HFFc6 (cell line): ENCODE measurements at places on chromosomes 16 and 17.

DNA sequence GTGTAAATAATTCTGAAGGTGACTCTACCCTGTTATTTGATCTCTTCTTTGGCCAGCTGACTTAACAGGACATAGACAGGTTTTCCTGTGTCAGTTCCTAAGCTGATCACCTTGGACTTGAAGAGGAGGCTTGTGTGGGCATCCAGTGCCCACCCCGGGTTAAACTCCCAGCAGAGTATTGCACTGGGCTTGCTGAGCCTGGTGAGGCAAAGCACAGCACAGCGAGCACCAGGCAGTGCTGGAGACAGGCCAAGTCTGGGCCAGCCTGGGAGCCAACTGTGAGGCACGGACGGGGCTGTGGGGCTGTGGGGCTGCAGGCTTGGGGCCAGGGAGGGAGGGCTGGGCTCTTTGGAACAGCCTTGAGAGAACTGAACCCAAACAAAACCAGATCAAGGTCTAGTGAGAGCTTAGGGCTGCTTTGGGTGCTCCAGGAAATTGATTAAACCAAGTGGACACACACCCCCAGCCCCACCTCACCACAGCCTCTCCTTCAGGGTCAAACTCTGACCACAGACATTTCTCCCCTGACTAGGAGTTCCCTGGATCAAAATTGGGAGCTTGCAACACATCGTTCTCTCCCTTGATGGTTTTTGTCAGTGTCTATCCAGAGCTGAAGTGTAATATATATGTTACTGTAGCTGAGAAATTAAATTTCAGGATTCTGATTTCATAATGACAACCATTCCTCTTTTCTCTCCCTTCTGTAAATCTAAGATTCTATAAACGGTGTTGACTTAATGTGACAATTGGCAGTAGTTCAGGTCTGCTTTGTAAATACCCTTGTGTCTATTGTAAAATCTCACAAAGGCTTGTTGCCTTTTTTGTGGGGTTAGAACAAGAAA, 5.1 kb downstream of the STH start:
- no peak for DNase-seq

GRCh38 chr17:43540821-43541674, 5.1 kb downstream of the ETV4 start:
- no peak for DNase-seq

DNA sequence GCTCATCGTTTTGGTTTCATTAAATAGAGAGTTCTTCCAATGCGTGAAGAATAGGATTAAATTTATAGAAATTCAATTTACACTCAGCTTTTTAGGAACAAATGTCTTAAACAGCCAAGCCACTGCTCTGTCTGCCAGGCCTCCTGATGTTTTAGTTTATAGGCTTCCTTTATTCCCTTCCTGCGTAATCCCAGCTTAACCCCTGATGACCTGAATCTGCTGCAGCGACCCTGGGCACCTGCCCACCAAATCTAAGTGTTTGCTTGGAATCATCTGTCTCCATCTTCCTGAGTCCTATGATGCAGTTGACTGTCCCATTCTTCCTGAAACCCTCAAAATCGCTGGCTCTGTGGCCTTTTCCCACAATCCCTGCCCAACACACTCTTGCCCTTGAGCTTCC, 179.9 kb downstream of the GSG1L start:
- no peak for DNase-seq

- DNase-seq, result no peak
These were observed 12.6 kb upstream of the CEP20 start for GRCh38 chr16:15900901-15901500.

- DNase-seq, result no peak
These were observed 219.7 kb downstream of the GSG1L start for GRCh38 chr16:27843800-27844199.

DNA sequence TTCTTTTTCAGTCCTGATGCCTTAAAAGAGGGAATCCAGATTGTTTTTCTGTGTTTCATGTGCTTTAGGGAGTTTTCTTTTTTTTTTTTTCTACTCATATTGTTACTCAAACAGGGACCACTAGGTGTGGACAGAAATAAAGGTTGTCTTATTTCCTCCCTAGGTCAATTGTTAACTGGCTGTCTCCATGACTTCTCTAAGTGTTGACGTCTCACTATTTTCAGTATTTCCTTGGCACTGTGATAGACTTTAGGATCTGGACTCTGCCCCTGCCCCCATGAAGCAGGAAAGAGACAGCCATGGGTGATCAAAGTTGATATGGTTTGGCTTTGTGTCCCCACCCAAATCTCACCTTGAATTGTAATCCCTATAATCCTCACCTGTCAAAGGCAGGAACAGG, 73.7 kb downstream of the AKAP1 start:
- DNase-seq, result no peak

DNA sequence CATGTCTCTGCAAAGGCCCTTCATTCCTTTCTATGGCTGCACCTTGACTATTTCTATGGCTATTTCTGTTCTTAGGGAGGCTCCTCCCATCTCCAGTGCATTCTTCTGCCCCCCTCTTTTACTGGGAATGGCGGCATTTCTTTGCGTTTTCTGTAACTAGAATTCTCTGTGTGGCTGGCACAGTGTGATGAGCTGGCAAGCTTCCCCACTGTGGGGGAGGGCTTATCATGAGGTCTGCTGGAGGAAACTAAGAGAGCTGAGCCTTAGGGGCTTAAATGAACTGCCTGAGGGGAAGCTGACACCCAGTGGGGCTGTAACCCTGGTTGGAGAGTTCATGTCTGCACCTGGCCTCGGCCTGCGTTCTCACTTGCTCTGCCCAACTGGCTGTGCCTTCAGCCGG, 1.5 kb upstream of the CARD14 start:
- no peak for DNase-seq

DNA sequence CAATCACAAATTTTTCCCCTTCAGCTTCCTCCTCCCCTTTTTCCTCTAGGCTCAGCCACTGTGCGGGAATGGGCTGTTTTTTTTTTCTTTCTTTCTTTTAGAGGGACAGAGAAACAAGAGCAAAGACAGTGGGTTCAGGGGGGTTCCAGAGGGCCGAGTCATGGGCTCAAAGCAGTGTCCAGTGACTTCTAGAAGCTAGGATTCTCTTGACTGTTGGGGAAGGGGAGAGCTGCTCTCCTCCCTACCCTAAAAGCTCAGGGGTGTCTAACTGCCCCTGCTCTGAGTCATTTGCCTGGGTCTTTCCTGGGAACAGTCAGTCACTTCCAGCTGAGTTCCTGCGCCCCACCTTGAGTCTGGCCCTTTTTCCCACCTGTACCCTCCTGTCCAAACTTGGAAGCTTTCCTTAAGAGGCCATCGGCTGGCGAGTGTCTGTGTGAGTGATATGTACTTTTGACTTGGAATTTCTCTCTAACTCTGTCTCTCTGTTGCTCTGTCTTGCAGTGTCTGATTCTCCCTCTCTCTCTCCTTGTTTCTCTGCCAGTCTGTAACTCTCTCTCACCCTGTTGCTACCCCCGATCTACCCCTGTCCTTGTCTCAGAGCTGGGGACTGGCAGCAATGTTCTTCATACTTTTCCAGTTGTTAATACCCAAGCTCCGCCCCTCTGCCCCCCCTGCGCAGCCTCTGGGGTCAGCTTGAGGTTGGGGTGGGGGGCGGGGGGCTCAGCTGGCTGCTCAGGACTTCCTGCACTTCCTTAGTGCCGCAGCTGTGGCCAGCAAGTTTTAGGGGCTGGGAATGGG, 2.4 kb downstream of the THRA start:
- DNase-seq, result peak; percentile 43

- no peak for DNase-seq
These were observed 22.0 kb downstream of the UBN1 start for GRCh38 chr16:4869147-4869805.

GRCh38 chr16:85677383-85677967, 11.3 kb downstream of the GINS2 start:
- DNase-seq, result no peak

- DNase-seq, result no peak
These were observed 32.5 kb downstream of the HOXB1 start for GRCh38 chr17:48498164-48498850.

GRCh38 chr17:74879308-74879707, 6.5 kb upstream of the FDXR start:
- no peak for DNase-seq

DNA sequence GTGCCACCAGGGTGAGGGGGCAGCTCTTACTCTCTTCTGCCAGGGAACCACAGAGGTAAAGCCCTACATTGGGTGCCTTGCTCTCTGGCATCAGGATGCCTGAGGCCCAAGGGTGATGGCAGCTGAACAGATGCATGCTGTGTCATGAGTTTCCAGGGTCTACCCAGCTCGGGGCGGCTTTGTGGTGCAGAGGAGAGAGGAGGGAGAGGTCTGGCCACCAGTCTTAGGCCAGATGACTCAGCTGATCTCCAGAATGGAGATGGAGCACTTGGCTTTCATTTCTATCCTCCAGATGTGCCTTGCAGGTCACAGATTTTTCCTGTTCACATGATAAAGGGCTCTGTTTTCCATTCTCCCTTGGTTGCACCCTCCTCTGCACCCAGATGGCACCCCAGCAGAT, 23.6 kb upstream of the USP22 start:
- no peak for DNase-seq

DNA sequence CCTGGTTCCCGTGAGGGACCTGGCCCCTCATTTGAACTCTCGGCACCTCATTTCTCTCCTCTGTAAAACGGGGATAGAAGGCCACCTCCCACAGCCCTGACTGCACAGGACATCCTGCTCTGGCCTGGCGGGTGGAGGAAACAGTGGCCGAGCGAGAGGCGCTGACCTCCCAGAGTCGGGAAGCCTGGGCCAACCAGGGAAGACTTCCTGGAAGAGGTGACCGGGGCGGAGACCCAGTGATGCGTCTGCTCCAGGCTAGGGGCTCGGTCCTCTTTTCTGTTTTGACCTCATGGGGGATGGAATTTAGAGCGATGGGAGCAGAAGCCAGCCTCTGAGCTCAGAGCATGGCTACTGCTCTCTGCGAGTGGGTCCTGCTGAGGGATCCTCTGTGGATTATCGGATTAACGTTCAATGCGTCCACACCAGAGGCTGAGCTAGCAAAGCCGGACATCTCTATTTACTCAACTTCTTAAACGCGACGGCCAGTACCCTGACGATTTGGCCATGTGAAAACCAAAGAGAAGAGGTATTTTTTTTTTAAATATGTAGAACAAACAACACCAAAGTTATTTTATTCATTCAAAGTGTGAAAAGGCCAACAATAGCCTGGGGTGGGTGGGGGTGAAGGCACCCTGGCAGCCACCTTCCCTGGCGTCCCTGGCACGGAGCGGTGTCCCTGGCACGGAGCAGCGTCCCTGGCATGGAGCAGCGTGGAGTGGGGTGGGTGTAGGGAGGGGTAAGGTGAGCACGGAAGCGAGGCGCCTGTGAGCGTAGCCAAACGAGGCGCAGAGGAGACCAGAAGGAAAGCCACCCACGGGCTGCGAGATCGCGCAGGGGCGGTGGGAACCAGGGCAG, 9.2 kb upstream of the MSLN start:
- no peak for DNase-seq

DNA sequence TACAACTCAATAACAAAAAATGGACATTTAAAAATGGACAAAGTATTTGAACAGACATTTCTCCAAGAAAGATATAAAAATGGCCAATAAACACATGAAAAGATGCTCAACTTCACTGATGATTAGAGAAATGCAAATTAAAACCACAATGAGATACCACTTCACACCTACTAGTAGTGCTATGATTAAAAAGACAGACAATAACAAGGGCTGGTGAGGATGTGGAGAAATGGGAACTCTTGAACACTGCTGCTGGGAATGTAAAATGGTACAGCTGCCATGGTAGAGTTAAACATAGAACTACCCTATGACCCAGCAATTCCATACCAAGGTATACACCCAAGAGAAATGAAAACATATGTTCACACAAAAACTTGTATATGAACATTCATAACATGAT, 24.9 kb downstream of the CFAP97D1 start:
- DNase-seq, result no peak

GRCh38 chr17:3012926-3013581, 50.4 kb downstream of the OR1D5 start:
- DNase-seq, result peak; percentile 7

DNA sequence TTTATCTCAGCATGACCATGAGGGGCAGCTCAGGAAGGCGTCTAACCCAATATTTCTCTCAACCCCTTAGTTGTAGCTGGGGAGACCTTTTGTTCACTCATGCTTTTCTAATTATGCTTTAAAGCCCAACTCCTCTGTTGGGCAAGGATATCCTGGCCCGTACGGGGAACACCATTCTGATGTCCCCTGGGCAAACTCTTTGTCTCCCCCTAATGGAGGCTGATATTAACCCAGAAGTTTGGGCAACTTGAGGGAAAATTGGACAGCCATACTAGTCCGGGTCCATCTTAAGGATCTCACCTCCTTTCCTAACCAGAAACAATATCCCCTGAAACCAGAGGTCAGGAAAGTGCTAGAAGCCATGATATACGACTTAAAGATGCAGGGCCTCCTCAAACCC, 143.7 kb upstream of the COX10 start:
- DNase-seq, result no peak

DNA sequence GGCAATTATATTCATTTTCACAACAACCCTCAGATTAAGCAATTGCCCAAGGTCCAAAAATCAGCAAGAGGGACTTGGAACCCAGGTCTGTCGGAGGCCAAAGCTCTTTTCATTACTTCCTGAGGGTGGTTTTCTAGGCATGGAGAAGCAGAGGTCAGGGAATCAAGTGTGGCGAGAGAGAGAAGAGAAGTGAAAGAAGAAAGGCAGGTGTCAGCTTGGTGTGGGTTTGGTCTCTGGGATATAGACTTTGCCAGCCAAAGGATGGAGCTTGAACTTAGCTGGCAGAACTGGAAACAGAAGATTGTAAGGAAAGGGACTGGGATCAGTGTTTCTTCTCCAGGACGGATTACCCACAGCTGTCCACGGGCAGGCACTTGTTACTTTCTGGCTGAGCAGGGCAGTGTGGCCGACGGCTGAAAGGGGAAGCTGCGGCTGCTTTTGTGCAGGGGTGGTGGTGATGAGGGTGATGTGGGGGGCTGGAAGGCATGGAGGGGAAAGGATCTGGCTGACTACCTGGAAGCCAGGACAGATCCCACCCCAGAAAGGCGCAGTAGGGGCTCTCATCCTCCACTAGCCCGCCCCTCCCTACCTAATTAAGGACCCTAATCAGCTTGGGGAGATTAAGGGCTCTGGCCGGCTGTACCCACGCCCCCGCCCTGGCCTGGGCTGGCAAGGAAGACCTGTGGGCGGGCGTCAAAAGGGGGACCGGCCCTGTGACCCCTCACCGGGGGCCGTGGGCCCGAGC, at the start of gene GUCY2D:
Gene GUCY2D (plus strand): TSS at position 640 of the 745 bp plus-strand sequence. CDS start 433 bp downstream, outside the sequence.
- DNase-seq, result no peak
